ENCODE measurements at places on chromosomes 2 and 18. TPM values are rescaled to one million over a fixed set of nuclear protein-coding genes. Genes with fewer than 3 reads are reported as not detected.

DNA sequence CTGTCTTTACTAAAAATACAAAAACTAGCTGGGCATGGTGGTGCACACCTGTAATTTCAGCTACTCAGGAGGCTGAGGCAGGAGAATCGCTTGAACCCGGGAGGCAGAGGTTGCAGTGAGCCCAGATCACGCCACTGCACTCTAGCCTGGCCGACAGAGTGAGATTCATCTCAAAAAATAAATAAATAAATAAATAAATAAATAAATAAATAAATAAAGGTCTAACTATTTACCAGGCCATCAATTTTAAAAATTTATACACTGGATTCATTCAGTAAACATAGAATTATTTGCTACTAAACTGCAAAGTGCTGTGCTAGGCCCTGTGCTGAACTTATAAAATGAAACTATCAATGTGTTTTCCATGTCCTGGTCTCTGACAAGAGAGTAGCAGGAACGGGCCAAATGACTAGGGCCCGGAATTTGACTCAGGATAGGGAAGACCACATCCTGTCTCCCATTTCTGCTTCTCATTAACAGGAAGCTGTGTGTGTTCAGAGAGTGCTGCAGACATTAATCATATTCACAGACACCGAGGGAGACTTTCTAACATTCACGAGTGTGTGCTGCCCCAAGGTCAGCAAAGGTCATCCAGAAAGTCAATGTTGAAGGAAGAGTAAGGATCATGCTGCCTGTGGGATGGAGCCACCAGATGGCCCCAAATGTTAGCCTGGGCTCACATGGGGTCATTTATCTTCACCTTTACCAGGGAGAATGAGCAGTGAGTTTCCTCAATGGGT is 95.8 kb downstream of the SPP2 start:
- peak; percentile 59 for DNase-seq

The DYNAP gene
- total RNA-seq, result not detected

The SLC5A7 gene
- not detected for total RNA-seq

DNA sequence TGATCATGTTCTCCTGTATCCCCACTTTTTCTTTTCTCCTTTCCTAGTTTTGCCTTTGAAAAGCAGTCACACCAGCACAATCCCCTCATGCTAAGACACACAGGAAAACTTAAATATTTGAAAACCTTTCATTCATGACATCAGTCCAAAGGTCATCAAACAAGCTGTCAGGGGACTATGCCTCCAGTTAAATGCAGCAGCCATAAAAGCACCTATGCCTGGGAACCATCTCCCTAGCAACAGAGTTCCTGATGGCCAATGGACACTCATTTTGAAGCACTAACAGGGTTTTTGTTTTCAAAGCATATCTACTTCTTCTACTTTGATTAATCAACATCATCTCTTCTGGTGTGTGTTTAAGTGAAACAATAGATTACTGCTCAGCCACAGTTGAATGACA is 286.4 kb upstream of the PARD3B start:
- no peak for DNase-seq

GRCh38 chr2:76862901-76863300 is 659.3 kb downstream of the LRRTM4 start:
- no peak for DNase-seq

DNA sequence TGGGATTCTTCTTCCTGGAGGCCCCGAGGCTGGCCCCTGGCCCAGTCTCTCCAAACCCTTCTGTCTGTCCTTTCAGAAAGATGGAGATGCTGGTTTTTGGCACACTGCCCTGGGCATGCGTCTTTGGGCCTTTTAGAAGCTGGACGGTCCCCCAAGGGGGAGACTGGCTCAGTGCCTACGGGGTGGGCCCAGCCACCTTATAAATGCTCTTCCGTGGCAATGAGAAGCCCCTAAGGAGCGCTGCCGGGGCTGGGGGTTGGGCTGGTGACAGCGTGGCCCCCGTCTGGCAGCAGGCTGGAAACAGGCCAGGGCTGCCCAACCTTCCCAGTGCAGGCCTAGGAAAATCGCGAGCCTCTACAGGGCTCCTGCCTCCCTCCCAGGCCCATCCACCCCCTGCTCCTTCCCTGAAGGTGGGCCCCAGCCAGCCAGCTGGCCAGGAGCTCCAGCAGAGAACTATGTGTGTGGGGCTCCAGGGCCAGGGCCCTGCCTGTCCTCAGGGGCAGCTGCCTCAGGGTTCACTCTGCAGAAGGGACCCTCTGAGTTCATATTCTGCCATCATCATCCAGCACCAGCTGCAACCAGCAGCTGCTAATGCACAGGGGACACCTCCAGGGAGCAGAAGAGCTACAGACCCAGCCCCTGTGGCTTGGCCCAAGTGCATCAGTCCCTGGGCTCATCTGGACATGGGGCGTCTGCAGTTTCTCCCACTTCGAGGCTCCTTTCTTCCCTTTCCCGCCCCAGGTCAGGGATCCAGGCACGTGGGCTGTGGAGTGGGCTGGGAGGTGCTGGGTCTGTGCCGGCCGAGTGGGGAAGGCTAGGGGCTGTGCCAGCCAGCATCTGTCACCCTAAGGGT is 107.6 kb upstream of the OTOS start:
- no peak for DNase-seq

The PLCL1 gene
- not detected for total RNA-seq

The GNAL gene
- total RNA-seq, result 5.5 TPM

GRCh38 chr2:136395582-136395981 is 277.6 kb upstream of the CXCR4 start:
- DNase-seq, result no peak

- DNase-seq, result no peak
Measured at GRCh38 chr2:150517951-150518680, 30.6 kb upstream of the RND3 start.

- DNase-seq, result no peak
Measured at GRCh38 chr2:11711354-11711716, 35.1 kb upstream of the LPIN1 start.

The NDC80 gene
- total RNA-seq, result 69.6 TPM

- DNase-seq, result no peak
Measured at GRCh38 chr2:182067393-182067792, 81.7 kb downstream of the PPP1R1C start.

DNA sequence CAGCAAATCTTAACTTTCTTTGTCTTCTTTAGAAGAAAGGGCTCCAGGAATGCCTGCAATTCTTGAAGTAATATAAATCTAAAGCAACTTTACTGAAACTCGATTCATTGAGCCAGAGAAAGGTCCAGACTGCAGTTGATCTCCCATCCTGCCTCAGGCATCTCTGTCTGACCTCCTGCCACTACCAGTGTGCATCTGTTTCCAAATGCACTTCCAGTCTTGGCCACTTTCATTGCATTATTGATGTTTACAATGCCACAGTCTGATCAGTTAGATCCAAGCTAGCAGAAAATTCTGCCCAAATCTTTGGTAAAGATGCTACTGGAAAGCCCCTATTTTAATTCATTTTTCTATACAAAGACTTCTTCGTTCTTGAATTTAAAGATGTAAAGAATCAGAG is 158.0 kb downstream of the RAPGEF4 start:
- no peak for DNase-seq

DNA sequence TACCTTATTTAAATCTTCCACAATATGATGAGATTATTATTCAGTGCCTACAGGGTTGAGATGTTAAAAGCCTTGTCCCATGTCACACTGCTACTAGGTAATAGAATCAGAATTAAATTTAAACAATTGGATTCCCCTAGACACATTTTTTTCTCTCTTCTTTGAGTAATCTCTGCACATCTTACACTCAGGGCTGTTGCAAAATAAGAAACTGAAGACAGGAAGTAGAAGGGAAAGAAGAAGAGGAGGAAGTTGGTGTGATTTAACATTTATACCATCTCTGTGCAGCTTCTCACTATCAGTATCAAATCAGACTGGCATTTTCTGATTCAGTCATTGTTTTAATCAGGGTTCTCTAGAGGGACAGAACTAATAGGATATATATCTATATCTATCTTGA is 677.6 kb downstream of the IRS1 start:
- DNase-seq, result no peak

- no peak for DNase-seq
Measured at GRCh38 chr2:157991932-157992331, 109.7 kb upstream of the UPP2 start.

DNA sequence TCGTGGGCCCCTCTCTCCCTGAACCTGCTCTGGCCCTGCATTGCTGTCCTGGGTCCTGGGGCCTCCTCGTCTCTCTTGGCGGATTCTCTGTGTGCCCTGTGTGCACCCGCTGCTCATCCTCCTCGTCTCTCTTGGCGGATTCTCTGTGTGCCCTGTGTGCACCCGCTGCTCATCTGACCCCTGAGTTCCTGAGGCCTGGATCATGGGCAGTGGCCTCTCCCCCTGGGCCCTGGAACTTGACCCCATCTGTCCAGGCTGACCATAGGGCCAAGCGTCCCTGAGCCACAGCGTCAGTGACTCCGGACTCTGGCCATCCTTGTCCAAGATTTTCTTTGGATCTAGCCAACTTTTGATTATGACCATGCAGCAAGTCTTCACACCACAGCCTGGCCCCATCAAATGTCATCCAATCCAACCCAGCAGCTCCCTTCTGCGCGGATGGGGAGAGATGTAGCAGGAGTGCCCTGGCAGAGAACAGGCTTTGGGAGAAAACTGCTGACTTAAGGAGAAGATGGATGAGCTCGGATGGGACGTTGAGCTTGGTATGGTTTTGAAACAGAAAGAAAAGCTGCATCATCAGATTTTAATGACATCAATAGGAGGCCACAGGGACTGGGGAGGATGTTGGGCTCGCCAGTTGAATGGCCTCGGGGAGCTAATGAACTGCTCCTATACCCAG is 455.1 kb upstream of the HS6ST1 start:
- peak; percentile 34 for DNase-seq

The SERPINB13 gene
- not detected for total RNA-seq

The PDE6D gene
- total RNA-seq, result 27.1 TPM

DNA sequence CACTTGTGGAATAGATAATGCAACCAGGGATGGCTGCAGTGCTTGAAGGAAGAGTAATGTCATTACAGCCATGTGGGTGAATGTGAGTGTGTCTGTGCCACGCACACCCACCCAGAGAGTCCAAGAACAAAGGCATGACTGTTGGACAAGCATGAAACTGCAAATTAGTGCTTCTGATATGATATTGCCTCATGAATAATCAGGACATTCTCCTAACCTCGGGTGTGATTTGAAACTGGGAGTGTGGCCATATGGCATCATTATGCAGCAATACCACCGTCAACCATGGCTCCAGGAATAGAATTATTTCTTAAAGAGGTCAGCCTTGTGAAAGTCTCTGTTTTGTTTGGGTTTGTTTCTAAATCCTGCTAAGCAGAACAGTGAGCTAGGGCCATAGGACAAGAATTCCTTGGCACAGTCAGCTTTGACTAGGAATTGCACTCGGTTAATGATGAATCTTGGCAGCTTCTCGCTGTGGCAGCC is 678.0 kb upstream of the RAB6C start:
- DNase-seq, result no peak

The AQP12A gene
- not detected for total RNA-seq

GRCh38 chr2:205139822-205140463 is 542.4 kb upstream of the NRP2 start:
- DNase-seq, result no peak

DNA sequence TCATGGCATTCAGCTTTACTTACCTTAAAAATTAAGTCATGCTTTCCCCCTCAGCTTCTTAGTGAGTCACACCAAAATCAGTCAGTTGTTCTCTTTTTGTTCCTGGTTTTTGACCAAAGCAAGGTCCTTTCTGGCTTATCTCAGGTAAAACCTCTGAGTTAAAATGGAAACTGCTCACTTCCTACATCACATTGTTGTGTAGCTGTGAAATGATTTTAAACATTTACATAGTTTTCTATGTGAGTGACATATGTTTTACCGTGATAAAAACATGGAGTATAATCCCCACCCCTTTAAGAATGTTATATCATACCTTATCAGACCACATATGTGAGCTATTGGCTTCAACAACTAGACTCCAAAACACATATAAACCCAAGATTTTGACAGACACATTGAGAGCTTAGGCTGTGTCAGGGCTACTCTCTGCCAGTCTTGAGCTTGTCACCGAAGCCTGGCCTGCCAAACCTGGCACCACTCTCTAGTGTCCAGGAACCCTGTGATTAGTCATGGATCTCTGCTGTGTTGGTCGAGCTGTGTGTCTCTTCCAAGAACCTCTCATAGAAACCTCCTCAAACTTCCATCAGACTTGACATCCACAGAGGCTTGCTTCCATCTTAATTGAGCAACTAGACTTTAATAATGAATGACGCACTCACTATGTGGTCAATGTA is 294.5 kb upstream of the FBXO11 start:
- DNase-seq, result no peak

DNA sequence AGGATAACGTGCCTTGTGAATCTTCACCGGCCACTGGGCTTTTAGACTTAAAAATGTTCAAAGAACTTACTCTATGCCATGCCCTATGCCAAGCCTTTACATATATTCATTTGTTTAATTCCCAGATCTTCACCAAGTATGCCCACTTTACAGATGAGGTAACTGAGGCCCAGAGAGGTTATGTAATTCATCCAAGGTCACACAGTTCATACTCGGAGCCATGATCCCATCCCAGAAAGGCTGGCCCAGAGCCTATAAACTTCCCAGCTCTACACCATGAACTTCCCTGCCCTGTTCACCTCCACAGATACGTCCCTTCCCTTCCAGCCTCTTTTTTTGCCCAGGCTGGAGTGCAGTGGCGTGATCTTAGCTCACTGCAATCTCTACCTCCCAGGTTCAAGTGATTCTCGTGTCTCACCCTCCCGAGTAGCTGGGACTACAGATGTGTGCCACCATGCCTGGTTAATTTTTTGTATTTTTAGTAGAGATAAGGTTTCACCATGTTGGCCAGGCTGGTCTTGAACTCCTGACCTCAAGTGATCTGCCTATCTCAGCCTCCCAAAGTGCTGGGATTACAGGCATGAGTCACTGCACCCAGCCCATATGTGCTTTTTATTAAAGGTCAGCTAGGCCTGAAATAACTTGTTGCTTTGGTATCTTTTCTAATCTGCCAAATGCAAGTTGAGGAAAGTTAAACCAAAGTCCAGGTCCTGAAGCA is 44.1 kb downstream of the MTHFD2 start:
- DNase-seq, result no peak

DNA sequence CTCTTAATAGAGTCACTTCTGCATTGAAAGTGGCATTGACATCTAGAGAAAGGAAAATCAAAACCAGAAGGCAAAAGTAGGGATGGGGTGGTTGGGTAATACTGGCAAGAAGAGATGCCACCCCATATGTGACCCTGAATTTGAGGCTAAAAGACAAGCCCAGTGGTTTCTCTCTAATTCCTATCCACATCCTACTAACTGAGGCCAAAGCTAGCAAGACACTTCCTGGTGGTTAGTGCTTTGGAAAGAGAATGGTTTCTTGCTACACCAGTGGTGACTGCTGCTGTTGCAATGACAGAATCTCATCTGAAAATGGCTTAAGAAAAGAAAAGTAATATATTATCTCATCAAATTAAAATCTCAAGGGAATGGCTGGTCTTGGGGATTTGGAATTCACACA is 640.6 kb downstream of the EPHA4 start:
- DNase-seq, result no peak

DNA sequence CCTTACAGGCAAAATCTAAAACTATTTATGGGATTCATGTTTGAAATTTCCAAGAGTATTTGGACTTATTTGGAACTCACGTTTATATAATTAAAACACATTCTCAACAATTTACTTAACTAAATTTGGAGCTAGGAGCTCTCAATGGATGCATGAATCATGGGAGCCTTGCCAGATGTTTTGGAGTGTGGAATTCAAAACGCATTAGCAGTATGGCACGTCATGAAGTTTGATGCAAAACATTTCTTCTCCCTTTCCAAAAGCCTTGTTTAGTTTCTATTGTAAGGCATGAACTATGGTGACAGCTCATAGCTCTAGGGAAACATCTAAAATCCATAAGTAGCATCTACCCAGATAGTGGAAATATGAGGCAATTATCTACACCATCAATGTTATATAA is 701.6 kb downstream of the SATB2 start:
- no peak for DNase-seq

Measured in SJSA1 (cell line).